ENCODE measurements at places on chromosomes 3 and 15.

GRCh38 chr15:88841236-88841635 is 38.0 kb downstream of the ACAN start:
- no peak for DNase-seq

- DNase-seq: peak; percentile 46
These were observed 25.9 kb upstream of the GP9 start for GRCh38 chr3:129034642-129035041.

DNA sequence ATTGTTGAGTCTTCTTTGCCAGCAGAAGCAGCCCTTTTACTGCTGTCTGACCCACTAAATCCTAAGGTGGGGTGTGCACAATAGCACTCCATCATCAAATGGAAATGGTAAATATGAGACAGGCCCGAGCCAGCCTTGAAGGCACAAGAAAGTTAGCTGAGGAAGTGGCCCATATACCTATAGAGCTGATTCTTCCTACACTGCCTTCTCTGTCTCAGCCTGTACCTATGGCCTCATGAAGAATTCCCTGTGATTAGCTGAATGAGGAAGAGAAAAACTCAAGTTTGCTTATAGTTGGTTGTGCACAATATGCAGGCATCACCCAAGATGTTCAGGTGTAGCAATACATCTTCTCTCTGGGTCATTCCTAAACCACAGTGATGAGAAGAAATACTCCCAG is 31.7 kb upstream of the XCR1 start:
- no peak for DNase-seq

- no peak for DNase-seq
These were observed 318.6 kb upstream of the LRRFIP2 start for GRCh38 chr3:37492977-37493471.

GRCh38 chr3:63910001-63910400 is 2.2 kb downstream of the SCAANT1 start:
- no peak for DNase-seq

GRCh38 chr15:45548753-45549520 is 26.4 kb upstream of the SLC30A4 start:
- DNase-seq: no peak

DNA sequence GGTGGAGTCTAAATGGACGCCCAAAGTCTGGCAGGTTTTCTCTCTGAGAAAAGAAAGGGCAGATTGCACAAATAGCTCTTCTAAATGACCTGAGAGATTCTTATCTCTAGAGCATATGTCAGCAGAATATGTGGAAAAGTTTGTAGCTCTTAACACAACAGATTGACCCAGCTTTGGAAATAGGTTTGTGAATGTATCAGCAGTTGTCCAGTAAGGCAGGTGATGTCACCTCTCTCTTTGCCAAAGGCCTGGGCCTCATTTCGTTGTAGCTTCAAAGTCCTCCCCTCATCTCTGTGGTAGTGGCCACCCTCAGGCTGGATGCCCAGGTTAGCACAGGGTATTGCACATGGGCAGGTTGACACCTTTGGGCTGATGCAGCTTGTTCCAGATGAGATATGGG is 36.0 kb downstream of the PDIA5 start:
- DNase-seq: no peak

- DNase-seq: no peak
These were observed 3.9 kb downstream of the NUSAP1 start for GRCh38 chr15:41336549-41336948.

GRCh38 chr3:123385981-123386380 is 62.9 kb downstream of the ADCY5 start:
- peak; percentile 86 for DNase-seq

GRCh38 chr3:54801977-54802376 is 125.9 kb downstream of the LRTM1 start:
- DNase-seq: no peak

DNA sequence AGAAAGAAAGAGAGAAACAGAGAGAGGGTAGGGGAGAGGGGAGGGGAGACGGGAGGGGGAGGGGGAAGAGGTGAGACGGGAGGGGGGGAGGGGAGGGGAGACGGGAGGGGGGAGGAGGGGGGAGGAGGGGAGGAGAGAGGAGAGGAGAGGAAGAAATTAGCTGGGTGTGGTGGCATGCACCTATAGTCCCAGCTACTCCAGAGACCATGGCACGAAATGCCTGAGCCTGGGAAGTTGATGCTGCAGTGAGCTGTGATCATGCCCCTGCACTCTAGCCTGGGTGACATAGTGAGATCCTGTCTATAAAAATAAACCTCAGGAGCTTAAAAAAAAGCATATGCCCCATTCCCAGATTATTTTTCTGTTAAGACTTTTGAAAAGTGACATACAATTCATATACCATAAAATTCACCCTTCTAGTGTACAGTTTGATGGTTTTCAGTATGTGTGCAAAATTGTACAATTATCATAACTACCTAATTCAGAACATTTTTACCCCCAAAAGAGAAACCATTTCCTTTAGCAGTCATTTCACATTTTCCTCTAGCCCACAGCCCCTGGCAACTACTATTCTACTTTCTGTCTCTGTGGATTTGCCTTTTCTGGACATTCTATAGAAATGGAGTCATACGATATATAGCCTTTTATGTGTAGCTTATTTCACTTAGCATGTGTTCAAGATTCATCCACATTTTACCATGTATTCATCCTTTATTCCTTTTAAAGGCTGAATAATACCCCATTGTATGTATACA is 699.6 kb downstream of the FHIT start:
- DNase-seq: no peak

- DNase-seq: peak; percentile 90
These were observed 50.8 kb downstream of the CPN2 start for GRCh38 chr3:194300382-194300758.

GRCh38 chr15:64344651-64345294 is 11.2 kb downstream of the CSNK1G1 start:
- no peak for DNase-seq

- DNase-seq: no peak
These were observed 119.1 kb upstream of the TMC3 start for GRCh38 chr15:81492969-81493645.

GRCh38 chr15:51089699-51090453 is 4.8 kb downstream of the TNFAIP8L3 start:
- no peak for DNase-seq

GRCh38 chr3:60594025-60594424 is 657.2 kb downstream of the FHIT start:
- DNase-seq: no peak

DNA sequence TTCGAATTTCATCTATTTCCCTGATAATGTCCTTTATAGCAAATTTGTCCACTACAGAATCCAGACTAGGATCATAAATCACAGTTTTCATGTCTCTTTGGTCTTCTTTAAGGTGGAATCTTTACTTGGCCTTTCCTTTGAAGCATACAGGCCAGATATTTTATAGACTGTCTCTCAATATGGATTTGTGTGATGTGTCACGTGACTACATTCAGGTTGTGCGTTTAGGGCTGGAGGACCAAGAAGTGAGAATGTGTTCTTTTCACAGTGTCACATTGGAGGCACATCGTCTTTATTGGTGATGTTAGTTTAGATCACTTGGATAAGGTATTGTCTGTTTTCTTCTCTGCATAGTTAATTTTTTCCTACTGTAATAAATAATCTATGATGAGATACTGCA is 232.9 kb downstream of the MEIS2 start:
- no peak for DNase-seq

DNA sequence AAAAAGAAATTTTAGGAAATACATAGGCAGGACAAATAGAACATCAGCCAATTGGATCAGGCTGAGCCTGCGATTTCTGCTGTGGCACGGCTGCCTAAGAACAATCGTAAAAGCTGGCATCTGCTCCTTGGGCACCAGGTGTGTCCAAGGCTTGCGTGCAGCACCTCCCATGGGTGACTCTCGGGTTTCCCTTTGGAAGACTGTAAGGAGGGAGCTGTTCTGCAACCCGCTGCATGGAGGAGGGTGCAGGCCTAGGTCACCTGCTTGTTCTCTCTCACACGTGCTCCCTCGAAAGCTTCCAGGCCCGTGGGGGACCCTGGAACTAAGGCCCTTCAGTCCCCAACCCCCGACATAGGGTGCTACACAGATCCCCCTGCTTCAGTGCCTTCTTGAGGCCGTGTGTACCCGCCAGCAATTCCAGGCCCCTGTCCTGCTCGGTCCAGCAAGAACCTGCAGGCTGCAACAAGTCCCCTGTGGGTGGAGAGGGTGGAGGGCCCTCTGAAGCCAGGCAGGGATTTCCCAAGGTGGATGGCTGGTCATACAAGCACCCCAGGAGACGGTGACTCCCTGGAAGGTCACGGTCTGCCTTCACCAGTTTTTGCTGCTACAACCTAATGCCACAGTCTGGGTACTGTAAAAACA is 3.4 kb downstream of the GP9 start:
- DNase-seq: no peak

DNA sequence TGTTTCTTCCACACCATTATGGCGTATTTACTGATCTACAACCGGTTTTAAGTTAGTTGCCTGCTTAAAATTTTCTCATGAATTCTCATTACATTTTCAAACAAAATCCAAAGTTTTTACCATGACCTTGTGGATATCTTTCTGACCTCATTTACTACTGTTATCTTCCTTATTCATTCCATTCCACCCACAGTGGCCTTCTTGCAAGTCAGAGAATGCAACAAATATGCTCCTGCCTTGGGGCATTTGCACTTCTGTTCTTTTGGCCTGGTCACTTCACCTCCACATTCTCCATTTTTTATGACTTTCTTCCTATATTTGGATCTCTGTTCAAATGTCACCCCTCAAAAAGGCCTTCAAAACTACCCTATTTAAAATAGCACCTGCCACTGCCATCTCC is 8.8 kb upstream of the SLC15A2 start:
- DNase-seq: no peak

- no peak for DNase-seq
These were observed 47.0 kb downstream of the TCF12 start for GRCh38 chr15:56965231-56966013.

- no peak for DNase-seq
These were observed 647.4 kb upstream of the LMCD1 start for GRCh38 chr3:7854266-7854665.

Measured in MG63 (cell line).